ENCODE measurements at places on chromosomes 4 and X.

- no peak for DNase-seq
Observed at GRCh38 chr4:54282837-54283236, 53.7 kb downstream of the PDGFRA start.

GRCh38 chr4:184715526-184715925, 18.4 kb downstream of the CENPU start:
- no peak for DNase-seq

DNA sequence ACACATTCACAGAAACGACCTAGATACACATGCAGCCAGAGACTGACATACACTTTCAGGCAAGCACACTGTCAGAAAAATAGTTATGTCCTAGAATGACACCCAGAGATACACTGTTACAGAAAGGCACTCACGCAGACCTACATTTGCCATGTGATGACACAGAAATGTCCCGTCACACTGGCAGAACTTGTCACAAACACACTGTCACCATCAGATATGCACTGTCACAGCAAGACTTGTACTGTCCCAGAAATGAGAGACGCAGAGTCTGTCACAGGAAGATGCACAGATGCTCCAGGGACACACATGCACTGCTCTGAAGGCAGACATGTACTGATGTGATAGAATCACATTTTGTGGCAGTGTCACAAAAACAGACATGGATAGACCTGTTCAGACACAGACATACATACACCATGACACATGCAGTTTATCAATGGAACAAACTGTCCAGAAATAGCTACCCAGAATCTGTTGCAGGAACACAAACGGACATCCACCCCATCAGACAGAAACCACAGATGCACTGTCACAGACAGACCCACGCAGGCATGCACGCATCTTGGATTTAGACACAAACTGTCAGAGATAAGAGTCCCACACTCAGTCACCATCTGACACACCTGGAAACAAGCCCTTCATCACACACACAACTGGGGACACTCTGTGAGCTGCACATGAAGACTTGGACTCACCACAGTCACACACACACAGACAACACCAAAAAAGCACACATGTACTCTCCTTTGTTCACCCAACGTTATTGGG, 1.3 kb upstream of the PIM2 start:
- DNase-seq: no peak

DNA sequence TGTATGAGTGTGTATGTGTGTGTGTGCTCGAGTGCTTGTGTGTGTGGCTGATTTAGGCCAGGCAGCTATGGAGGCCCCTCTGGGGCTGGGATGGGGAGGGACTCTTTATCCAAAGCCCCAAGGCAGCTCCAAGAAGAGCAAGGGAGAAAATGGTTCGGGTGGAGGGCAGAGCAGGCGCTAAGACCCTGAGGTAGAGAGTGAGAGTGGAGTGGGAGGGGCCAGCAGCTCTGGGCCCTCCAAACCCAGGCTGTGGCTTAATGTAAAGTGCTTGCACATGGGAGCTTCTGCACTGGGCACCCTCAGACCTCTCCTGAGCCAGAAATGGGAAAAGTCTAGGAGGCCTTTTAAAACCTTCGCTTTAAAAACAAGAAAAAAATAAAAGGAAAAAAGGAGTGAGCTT, 233.5 kb upstream of the PSAPL1 start:
- no peak for DNase-seq

DNA sequence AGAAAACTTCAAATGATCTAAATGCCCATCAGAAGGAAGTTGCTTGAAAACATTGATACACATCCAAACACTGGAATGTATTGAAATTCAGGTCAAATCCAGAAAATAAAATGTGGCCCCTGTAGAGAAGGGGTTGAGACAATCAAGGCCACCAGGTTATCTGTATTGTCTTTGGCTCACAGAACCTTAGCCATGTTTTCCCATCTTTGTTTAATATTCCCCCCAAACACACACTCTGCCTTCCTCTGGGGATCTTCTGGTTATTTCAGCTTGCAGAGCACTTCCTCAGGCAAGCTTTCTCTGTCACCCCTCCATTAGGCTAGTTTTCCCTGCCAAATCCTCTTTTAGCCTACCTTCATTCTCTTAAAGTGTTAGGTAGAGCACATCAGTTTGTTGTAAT, 30.5 kb downstream of the PAGE2 start:
- no peak for DNase-seq

DNA sequence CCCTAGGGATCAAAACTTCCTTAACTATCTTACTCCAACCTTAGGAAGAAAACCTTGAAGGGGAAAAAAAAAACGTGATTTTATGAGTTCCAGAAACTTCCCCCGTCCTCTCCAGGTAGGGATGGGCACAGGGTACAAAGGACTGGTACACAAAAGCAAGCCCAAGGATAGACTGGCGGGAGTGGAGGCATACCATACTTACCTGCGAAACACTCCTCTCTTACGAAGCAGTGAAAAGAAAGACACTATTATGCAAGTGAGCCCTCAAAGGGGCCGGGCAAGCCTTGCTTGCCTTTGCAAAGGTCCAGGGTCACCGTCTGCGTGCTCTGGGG, 651 bp downstream of the TSPAN6 start:
- no peak for DNase-seq

DNA sequence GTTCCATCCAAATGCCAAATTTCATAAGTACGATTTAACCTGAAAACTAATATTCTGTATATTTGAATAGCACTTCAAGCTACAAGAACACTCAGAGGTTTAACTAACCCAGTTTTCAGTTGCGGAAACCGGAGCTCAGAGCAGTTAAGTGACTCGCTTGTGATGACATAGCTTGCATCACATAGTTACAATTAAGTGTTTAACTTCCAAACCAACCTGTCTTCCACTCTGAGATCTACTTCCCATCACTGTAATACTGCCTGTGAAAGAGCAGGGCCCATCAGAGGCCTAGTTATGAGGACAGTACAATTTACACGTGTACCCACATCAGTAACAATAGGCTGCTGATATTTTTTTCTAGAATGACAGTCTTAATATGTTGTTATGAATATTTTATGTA, 120.3 kb downstream of the MAD2L1 start:
- DNase-seq: no peak

- no peak for DNase-seq
Observed at GRCh38 chrX:132016628-132017430, 6.3 kb upstream of the STK26 start.

DNA sequence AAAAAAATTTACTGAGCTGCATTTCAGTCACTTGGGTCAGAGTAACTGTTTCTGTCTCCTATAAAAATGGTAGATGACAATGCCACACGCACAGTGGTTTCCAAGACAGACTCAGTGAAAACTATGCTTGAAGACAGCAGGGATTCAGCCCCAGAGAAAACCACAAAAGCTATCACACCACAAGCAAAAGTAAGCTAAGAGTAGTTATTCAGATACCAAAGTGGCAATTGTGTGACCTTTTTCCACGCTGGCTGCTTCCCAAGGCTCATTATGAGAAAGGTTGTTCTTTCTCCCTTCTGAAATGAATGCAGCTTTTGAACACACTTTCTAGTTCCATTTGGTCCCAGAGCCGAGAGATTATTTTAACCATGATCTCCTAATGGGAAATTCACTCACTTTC, 46.4 kb upstream of the GPM6B start:
- no peak for DNase-seq

DNA sequence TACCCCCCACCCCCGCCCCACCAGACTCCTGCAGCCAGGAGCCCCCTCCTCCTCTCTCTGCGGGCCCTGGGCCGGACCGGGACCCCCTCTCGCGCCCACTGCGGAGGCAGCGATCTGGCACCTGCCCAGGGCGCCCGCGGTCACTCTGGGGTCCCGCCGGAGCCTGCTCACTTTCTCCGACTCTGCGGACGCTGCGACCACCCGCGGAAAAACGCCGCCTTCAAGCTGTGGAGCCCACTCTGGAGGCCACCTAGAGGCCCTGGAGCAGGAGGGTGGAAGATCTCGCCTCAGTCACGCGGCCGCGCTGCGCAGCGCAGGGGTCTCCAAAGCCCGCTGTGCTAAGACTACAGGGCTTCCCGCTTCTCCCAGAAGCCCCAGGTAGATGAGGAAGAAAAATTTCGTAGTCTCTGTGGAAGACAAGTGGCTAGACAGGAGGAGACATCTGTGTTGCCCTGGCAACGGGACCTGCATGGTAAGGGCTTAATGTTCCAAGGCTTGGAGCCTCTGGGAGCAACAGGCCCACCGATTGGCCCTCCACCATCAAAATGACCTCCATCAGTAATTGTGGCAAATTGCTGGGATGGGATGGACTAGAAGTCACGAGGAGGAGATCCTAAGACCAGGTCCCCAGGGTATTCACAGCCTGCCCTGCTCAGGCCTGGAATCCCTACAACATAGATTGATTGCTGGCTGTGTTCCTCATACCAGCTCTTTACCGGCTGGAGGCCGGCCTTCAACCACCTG, at the start of gene PNMA6F:
Gene PNMA6F (minus strand): TSS at position 387 of the 744 bp plus-strand sequence. CDS start 1,093 bp downstream, outside the sequence.
- DNase-seq: no peak

DNA sequence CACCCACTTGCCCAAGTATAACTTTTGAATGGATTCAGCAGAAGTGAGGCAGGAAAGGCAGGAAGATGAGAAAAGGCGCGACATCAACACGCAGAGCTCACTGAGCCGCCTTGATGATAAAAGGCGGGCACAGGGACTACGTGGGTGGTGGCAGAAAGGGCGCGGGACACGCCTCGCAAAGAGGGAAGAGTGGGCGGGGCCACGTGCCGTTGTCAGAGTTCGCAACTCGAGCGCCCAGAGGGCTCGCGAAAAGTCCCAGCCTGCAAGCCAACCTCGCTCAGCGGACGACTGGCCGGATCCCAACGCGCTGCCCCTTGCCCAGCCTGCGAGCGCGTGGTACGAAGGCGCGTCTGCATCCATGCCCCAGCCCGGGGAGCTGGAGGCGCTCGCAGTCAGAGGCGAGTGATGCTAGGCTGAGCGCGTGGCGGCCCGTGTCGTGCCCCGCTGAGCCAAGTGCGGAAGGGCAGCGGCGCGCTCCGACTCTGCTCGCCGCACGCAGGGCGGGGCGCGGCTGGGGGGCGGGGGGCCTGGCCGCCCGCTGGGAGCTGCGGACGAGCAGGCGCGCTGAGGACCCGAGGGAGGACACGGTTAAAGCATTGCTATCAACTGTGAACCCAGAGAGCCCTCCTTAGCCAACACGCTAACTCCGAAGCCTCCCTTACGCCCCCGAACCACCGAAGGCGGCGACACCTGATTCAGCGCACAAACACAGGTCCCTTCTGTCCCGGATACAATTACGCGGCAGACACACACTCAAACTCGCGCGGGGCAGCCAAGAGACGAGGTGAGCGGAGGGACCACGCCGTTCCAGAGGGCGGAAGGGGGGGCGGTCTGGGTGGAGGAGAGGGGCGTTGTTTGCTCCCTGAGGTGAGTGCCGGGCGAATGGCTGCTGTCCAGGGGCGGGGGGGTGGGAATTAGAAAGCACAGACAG, at the start of gene UGT8:
Gene UGT8 (plus strand): TSS at position 617 of the 931 bp plus-strand sequence. CDS start 24,074 bp downstream, outside the sequence.
- DNase-seq: peak; percentile 53

- DNase-seq: peak; percentile 9
Observed at GRCh38 chrX:74351760-74352159, 47.8 kb downstream of the ZCCHC13 start.

DNA sequence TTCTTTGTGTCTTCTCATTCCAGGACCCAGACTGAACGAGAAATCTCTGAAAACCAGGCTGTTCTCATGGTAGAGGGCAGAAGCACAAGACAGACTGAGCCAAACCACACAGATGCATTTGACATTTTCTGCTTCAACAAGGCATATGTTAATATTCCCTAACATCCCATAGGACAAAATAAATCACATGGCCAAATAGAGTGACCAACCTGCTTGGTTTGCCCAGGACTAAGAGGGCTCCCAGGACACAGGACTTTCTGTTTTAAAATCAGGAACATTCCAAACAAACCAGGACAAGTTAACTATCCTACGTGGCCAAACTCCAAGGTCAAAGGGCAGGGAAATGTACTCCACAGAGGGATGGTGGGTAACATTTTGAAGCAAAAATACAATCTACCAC, 11.7 kb downstream of the CTPS2 start:
- DNase-seq: no peak

All from AG20443 (cell line).